ENCODE measurements at places on chromosomes 13 and 19. TPM values are rescaled to one million over a fixed set of nuclear protein-coding genes. Genes with fewer than 3 reads are reported as not detected.
A peak's percentile ranks its signal among the peaks of the same experiment; 100 is the strongest.

The CBY2 gene
- total RNA-seq = not detected

The CABP5 gene
- total RNA-seq = not detected

The ICAM5 gene
- total RNA-seq = 0.48 TPM

The EEF1AKMT1 gene
- total RNA-seq = 3.0 TPM

The C19orf85 gene
- total RNA-seq = not detected

The FAM83E gene
- 746 TPM for total RNA-seq

The CEACAM16 gene
- not detected for total RNA-seq

The CD79A gene
- 8.2 TPM for total RNA-seq

The GIPR gene
- 40.4 TPM for total RNA-seq

The TLE2 gene
- total RNA-seq = 31.4 TPM

The NLRP11 gene
- total RNA-seq = not detected

The STAP2 gene
- 163 TPM for total RNA-seq

The SIGLEC5 gene
- total RNA-seq = not detected

The OCEL1 gene
- 4.8 TPM for total RNA-seq

DNA sequence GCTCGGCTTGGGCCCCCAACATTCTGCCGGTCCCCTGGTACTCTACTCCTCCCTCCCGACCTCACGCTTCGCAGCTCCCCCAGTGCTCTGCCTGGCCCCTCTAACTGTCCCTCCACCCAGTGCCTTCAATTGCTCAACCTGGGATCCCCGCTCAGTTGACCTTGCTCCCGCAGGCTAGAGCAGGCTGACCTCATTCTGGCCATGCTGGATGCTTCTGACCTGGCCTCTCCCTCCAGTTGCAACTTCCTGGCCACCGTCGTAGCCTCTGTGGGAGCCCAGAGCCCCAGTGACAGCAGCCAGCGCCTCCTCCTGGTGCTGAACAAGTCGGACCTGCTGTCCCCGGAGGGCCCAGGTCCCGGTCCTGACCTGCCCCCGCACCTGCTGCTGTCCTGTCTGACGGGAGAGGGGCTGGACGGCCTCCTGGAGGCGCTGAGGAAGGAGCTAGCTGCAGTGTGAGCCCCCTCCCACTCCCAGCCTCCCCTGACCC lies 3.6 kb downstream of the GTPBP3 start:
- no peaks in the 10 kb centered on the region for H3K36me3 ChIP-seq
- H3K4me3 ChIP-seq = no peak overlapping the region
- no peak for DNase-seq
- H3K27ac ChIP-seq = peak overlapping the region; percentile 15

- no peaks in the 10 kb centered on the region for H3K27me3 ChIP-seq
- DNase-seq = no peak
- H3K4me3 ChIP-seq = no peak overlapping the region
These were observed 109.5 kb downstream of the PDS5B start for GRCh38 chr13:32695602-32696250.

GRCh38 chr19:31286491-31286890 lies 62.7 kb downstream of the TSHZ3 start:
- H3K4me1 ChIP-seq = peaks cover 3% of the 10 kb centered on the region
- no peaks in the 10 kb centered on the region for H3K36me3 ChIP-seq
- H3K27ac ChIP-seq = no peak overlapping the region

DNA sequence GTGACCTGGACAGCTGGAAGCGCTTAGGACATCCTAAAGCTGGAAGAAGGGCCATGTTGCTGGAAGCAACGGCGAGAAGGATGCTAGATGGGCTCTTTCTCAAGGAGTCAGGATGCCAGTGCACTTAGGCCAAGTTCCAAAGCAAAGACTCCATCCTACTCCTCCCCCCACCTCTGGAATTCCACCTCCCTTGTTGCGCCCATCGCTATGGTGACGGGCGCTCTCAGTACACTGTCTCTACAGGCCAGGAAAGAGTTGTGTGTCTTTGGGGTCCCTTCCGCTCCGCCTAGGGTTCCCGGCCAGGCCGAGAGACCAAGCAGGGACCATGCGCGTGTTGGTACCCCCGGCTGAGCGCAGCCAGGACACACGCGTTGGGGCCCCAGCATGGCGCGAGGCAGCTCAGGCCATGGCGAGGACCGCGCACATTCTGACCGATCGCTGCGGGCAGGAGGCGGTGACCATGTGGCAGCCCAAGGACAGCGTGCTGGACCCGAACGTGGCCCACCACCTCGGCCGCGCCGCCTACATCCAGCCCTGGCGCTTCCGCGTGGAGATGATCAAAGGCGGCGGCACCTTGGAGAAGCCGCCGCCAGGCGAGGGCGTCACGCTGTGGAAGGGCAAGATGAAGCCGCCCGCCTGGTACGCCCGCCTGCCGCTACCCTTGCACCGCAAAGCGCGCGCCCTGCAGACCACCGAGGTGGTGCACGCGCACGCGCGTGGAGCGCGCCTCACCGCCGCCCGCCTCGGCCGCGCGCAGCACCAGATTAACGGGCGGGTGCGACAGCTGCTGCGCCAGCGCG lies 31.0 kb upstream of the SLC1A6 start:
- no peak for DNase-seq
- H3K27me3 ChIP-seq = peaks cover 55% of the 10 kb centered on the region
- no peaks in the 10 kb centered on the region for H3K36me3 ChIP-seq
- H3K4me3 ChIP-seq = no peak overlapping the region
- H3K27ac ChIP-seq = no peak overlapping the region
- H3K4me1 ChIP-seq = no peaks in the 10 kb centered on the region

- H3K4me3 ChIP-seq = no peak overlapping the region
- H3K27me3 ChIP-seq = no peaks in the 10 kb centered on the region
- DNase-seq = no peak
- H3K36me3 ChIP-seq = no peaks in the 10 kb centered on the region
- H3K4me1 ChIP-seq = no peaks in the 10 kb centered on the region
- no peak overlapping the region for H3K27ac ChIP-seq
These were observed 154.2 kb downstream of the ZNF486 start for GRCh38 chr19:20321139-20321763.

GRCh38 chr19:36420961-36421748 lies 2.7 kb upstream of the ZFP82 start:
- H3K4me1 ChIP-seq = peaks cover 7% of the 10 kb centered on the region
- peaks cover 11% of the 10 kb centered on the region for H3K27me3 ChIP-seq
- H3K27ac ChIP-seq = peak overlapping the region; percentile 56
- DNase-seq = no peak

- H3K4me3 ChIP-seq = no peak overlapping the region
- H3K27ac ChIP-seq = no peak overlapping the region
- DNase-seq = peak; percentile 49
- peaks cover 16% of the 10 kb centered on the region for H3K4me1 ChIP-seq
- H3K27me3 ChIP-seq = no peaks in the 10 kb centered on the region
These were observed 1.5 kb upstream of the ELOF1 start for GRCh38 chr19:11560404-11561051.

GRCh38 chr13:90108547-90108946 lies 1238.9 kb upstream of the MIR17HG start:
- no peaks in the 10 kb centered on the region for H3K27me3 ChIP-seq
- no peaks in the 10 kb centered on the region for H3K4me1 ChIP-seq
- no peak for DNase-seq
- no peaks in the 10 kb centered on the region for H3K36me3 ChIP-seq
- H3K4me3 ChIP-seq = no peak overlapping the region

- H3K4me3 ChIP-seq = no peak overlapping the region
- peak overlapping the region; percentile 98 for H3K27ac ChIP-seq
- no peaks in the 10 kb centered on the region for H3K36me3 ChIP-seq
- H3K27me3 ChIP-seq = no peaks in the 10 kb centered on the region
These were observed 3.5 kb upstream of the CIRBP start for GRCh38 chr19:1265615-1266128.

- peak overlapping the region; percentile 70 for H3K4me3 ChIP-seq
- no peaks in the 10 kb centered on the region for H3K36me3 ChIP-seq
- H3K27ac ChIP-seq = peak overlapping the region; percentile 56
- H3K27me3 ChIP-seq = peaks cover 2% of the 10 kb centered on the region
- no peaks in the 10 kb centered on the region for H3K4me1 ChIP-seq
- DNase-seq = peak; percentile 68
These were observed 265.2 kb upstream of the SGCG start for GRCh38 chr13:22915442-22916082.

DNA sequence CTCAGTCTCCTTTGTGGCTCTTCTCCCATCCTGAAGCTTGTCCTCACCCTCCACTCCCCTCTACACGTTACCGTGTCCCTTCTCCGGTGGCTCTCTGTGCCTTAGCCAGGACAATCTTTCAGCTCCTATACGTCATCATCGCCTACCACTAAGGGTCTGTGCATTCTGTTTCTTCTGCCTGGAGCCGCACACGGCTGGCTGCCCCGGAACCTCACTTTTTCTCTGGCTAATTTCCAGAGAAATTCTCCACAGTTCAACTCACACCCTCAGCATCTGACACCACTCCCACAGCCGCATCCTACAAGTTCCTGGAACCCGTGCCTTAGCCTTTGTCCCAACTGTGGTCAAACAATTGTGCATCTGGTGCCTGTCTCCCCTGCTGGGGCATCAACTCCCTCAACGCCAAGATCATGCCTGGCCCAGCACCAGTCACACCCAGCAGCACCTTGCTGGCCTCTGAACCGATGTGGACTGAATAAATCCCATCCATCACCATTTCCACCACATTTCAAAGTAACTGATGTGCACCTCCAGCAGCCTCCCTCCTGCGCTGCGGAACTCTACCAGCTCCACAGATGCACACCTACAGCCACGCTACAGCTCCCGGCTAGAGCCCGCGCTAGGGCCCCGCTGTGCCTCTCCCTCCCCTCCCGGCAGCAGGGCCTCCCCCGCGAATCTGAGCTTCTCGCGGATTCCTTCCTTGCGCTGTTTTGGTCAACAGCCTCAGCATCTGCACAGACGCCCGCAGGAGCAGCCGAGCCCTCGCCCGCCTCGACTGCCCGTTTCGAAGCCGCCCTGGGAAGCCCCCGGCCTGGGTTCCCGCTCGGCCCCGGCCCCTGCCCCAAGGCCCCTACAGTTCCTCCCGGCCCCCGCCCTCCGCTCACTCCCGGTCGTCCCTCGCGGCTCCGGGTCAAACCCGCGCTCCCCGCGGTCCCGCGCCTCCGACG lies 689 bp downstream of the DCUN1D2 start:
- DNase-seq = peak; percentile 39
- no peaks in the 10 kb centered on the region for H3K27me3 ChIP-seq
- no peaks in the 10 kb centered on the region for H3K36me3 ChIP-seq
- H3K4me1 ChIP-seq = peaks cover 52% of the 10 kb centered on the region
- peak overlapping the region; percentile 96 for H3K4me3 ChIP-seq

- H3K36me3 ChIP-seq = no peaks in the 10 kb centered on the region
- no peaks in the 10 kb centered on the region for H3K27me3 ChIP-seq
- DNase-seq = no peak
- H3K27ac ChIP-seq = no peak overlapping the region
- no peaks in the 10 kb centered on the region for H3K4me1 ChIP-seq
- no peak overlapping the region for H3K4me3 ChIP-seq
These were observed 12.9 kb downstream of the CEACAM1 start for GRCh38 chr19:42515241-42515832.

- peak; percentile 64 for DNase-seq
- no peaks in the 10 kb centered on the region for H3K36me3 ChIP-seq
- H3K27me3 ChIP-seq = no peaks in the 10 kb centered on the region
- H3K4me1 ChIP-seq = peaks cover 4% of the 10 kb centered on the region
- H3K27ac ChIP-seq = no peak overlapping the region
These were observed 81.5 kb downstream of the RYR1 start for GRCh38 chr19:38514812-38515633.

DNA sequence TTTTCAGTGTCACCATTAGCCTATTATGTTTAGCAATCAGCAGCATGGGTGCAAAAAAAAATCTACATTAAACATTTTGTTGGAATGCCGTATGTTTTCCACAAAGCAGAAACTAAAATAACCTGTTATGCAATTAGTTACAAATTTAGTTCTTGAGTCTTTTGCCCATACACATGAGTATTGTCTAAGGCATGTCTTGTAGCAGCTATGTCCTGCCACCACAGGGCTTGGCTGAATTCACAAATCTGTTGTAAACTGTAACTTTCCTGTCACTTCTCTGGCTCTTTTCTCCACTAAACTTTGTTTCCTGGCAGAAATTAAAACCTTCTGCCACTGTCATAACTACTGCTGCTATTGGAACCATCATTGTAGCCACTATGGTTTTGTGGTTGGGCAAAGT lies 277.9 kb upstream of the SPRY2 start:
- H3K36me3 ChIP-seq = no peaks in the 10 kb centered on the region
- H3K27ac ChIP-seq = no peak overlapping the region
- DNase-seq = no peak
- no peaks in the 10 kb centered on the region for H3K4me1 ChIP-seq

- no peak overlapping the region for H3K27ac ChIP-seq
- H3K36me3 ChIP-seq = no peaks in the 10 kb centered on the region
- no peak for DNase-seq
- H3K4me1 ChIP-seq = peaks cover 5% of the 10 kb centered on the region
- no peak overlapping the region for H3K4me3 ChIP-seq
- no peaks in the 10 kb centered on the region for H3K27me3 ChIP-seq
These were observed 50.6 kb upstream of the USPL1 start for GRCh38 chr13:30567072-30567471.

GRCh38 chr13:41052441-41052840 lies 8.9 kb upstream of the WBP4 start:
- no peak for DNase-seq
- no peaks in the 10 kb centered on the region for H3K36me3 ChIP-seq
- H3K27me3 ChIP-seq = no peaks in the 10 kb centered on the region

- H3K36me3 ChIP-seq = no peaks in the 10 kb centered on the region
- no peaks in the 10 kb centered on the region for H3K27me3 ChIP-seq
- no peak overlapping the region for H3K4me3 ChIP-seq
These were observed 6.5 kb upstream of the LIPE start for GRCh38 chr19:42433503-42434260.

DNA sequence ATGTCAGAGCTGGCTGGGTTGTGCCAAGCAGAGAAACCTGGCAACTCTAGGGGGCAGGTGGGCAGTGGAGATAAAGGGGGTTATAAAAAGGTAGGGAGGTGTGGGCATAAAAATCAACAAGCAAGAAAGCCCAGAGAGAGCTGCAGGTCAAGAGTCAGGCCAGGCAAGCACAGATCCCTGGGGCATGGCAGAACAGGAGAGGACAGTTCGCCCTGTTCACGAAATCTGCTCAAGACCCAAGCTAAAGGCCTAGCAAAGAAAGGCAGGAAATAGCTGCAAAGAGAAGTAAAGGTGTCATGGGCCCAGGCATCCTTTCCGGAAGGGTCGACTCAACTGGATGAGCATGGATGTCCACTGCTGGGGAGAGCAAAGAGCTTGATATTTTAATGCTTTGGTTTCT lies 3.4 kb downstream of the MBNL2 start:
- no peak for DNase-seq
- H3K27me3 ChIP-seq = no peaks in the 10 kb centered on the region
- H3K27ac ChIP-seq = peak overlapping the region; percentile 90
- H3K4me3 ChIP-seq = peak overlapping the region; percentile 50

DNA sequence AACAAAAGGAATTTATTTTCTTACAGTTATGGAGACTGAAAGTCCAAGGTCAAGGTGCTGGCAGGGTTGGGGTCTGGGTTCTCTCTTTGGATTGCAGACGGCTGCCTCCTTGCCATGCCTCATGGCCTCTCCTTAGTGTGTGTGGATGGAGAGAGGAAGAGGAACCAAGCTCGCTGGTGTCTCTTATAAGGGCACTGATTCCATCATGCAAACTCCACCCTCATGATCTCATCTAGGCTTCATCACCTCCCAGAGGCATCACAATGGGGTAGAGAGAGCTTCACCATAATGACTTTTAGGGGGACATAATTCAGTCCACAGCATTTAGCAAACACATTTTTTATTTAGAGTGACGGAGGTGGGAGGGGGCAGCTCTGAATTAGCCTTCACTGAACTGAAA lies 104.9 kb upstream of the ABCC4 start:
- H3K27me3 ChIP-seq = peaks cover 4% of the 10 kb centered on the region
- H3K4me1 ChIP-seq = peaks cover 7% of the 10 kb centered on the region
- no peak overlapping the region for H3K27ac ChIP-seq
- H3K36me3 ChIP-seq = no peaks in the 10 kb centered on the region
- DNase-seq = no peak
- no peak overlapping the region for H3K4me3 ChIP-seq
